Heart right ventricle (tissue), 16 donors: ENCODE measurements at places on chromosomes 13 and 19. TPM values are rescaled to one million over a fixed set of nuclear protein-coding genes. Genes with fewer than 3 reads are reported as not detected.

The ZNF146 gene
- 30.2 TPM for total RNA-seq

The DKKL1 gene
- not detected for total RNA-seq

The INAFM1 gene
- total RNA-seq: 9.2 TPM

The ZNF534 gene
- total RNA-seq: 0.20 TPM

The ZBTB32 gene
- 0.12 TPM for total RNA-seq

The FAAP24 gene
- total RNA-seq: 0.67 TPM

The OVOL3 gene
- total RNA-seq: not detected
